MG63 (cell line): ENCODE measurements at places on chromosomes 6 and 20.

- no peak for DNase-seq
Measured at GRCh38 chr6:110786271-110786670, 29.0 kb downstream of the CDK19 start.

GRCh38 chr6:164107297-164107995 lies 692.9 kb downstream of the QKI start:
- peak; percentile 34 for DNase-seq

DNA sequence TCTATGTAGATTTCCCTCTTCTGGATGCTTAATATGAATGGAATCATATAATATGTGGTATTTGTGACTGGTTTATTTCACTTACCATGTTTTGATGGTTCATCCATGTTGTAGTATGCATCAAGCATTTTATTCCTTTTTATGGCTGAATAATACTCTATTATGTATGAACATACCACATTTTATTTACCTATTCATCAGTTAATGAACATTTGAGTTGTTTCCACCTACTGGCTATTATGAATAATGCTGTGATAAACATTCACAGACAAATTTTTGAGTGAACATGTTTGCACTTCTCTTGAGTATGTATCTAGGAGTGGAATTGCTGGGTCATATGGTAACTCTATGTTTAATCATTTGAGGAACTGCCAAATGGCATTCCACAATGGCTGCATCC lies 14.9 kb upstream of the ZNF451 start:
- DNase-seq = no peak

DNA sequence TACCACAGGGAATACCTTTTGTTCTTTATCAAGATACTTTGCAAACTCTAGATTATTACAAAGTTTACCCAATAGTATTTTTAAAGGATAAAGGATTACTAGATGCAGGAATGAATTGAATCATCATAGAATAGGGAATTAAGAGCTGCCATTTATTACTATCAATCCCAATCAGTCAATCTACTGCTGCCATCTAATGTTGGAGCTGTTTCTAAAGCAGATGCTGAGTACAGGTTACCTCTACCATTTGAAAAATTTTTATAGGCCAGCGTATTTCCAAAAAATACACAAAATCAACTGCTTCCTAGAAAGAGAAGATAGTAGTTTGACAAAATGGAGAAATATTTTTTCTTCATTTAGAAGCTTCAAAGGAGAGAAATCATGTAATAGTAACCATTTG lies 520.4 kb downstream of the ADGRB3 start:
- DNase-seq = no peak

GRCh38 chr6:92779746-92780145 lies 639.6 kb downstream of the EPHA7 start:
- DNase-seq = peak; percentile 83

- no peak for DNase-seq
Measured at GRCh38 chr6:125787791-125788190, 3.0 kb upstream of the NCOA7 start.

DNA sequence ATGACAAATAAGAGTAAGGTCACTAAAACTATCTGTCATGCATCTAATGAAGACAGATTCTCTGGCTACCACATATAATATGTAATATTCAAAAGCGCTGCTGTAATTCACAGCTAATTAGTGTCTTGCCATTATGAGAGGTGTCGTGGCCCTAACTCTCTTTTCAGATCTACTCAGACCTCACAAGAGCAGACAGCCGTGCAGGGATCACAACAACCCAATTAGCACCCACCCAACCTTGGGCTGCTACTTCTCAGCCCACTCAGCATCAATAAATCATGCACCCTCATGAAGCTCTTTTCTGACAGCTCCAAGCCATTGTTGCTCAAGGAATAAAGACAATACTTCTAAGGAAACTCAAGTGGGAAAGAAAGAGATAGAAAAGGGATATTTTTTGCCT lies 61.5 kb downstream of the FRK start:
- DNase-seq = no peak

- DNase-seq = no peak
Measured at GRCh38 chr6:30960907-30961673, 20.3 kb downstream of the MUCL3 start.

DNA sequence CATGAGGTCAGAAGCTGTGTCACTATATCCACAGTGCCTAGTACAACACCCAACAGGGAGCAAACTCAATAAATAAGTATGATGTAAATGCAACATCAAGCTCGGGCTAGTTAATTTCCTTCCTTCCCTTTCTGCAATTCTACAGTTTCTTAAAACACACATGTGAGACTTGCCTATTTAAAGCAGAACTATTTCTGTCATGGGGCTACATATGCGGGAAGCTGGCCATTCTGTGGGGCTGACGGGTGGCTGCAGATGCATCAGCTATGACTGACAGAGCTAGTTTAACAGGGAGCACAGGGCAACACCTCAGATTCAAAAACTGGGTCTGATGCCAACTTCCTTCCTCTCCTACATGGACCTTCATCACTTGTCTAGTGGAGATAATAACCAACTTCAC lies 118.1 kb upstream of the ENPP5 start:
- no peak for DNase-seq

DNA sequence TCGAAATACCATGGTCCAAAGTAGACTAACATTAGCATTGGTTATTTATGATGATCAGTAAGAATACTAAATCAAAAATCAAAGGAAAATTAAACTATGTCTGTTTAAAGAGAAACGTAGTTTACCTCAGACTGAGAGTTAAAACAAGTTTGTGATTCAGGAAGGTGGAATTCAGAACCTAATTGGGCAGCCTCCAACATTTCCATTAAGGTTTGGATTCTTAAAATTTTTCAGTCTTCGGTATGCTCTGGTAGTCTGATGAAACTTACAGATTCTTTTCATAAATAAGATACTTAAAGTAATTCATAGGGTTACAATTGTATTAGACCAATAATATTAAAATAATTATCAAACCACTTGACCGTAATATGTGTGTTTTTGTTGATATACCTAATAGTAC lies 18.6 kb downstream of the HFE start:
- no peak for DNase-seq

DNA sequence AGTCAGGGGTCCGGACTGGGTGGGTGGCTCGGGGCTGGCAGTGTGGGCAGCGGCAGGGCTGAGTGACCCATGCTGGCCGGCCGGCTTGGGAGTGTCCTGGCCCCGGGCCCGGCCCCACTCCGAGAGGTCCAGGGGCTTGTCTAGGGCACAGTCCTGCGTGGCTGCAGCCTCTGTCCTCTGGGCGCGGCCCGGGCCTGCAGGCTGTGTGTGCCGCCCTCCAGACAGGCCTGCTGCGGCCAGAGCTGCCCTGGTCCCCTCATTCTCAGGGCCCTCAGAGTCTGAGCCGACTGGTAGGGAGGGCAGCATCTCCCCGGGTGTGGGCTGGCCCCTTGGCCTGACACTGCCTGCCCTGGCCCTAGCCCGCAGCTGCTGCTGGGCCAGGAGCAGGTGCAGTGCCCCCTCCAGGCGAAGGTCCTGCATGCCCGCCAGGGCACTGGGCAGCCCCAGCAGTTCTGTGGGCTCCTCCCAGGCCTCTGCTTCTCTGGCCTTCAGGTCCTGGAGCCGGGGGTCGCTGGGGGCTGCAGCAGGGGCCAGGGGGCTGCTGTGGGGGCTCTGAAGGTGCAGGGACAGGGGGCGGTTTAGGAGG lies 6.9 kb upstream of the CABLES2 start:
- no peak for DNase-seq

GRCh38 chr6:168273441-168274036 lies 46.0 kb downstream of the DACT2 start:
- DNase-seq = no peak

- no peak for DNase-seq
Measured at GRCh38 chr6:44653761-44654218, 266.3 kb downstream of the CDC5L start.

DNA sequence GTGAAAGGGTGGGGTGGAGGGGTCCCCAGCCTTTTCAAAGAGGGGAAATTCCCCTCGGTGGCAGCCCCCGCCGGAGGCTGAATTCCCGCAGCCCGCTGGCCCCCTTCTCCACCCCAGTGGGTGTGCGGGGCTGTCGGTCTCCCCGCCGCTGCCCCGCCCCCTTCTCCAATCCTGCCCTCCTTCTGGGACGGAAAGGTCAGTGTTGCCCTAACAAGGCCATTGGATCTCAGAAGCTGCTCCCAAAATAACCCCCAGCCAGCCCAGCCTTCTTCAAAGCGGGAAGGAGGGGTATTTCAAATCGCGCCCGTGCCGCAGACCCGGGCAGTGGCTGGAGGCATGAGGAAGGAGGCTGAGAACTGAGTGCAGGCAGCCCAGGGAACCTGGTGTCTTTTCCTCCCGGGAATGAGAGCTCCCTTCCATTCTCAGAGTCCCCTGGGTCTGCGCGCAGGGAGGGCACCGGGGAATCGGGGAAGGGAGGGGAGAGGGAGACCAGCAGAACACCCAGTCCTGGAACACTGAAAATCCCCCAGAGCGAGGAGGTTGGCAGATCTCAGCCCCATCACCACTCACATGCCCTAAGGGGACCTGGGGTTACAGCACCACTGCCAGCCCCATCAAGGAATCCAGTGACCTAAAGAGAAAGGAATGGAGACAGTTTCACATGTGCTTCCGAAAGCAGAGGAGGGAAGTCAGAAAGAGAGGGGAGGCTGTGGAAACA lies at the start of gene JPH2:
JPH2 (minus strand) TSS at position 135 of the 718 bp plus-strand sequence. CDS start 483 bp downstream, outside the sequence.
- peak; percentile 91 for DNase-seq

DNA sequence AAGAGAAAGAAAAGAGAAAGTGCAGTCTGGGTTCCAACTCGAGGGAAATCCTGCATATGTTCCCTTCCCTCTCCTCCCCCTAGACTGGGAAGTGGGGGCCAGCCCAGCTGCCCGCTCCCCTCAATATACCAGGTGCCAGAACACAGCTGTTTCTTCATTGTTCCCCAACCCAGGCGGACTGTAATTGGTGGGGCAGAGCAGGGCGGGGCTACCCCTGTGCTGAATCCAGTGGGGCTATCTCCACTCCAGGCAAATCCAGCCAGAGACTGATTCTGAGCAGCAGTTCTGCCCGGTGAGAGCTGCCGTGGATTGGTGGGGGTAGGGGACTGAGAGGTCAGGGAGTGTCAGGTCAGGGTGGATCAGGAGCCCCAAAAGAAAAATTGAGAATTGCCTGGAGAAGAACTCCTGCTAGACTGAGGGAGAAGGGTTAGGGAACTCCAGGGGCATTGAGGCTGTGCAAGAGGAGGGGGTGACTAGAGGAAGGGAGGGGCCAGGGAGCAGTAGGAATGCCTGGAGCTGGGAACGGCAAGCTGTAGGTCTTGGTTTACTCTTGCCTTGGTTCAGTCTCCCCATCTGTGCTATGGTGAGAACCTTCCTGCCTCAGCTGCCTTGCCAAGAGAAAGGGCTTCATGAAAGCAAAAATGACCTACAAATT lies at the start of gene MYMX:
MYMX (plus strand) TSS at position 250 of the 655 bp plus-strand sequence. CDS start 546 bp downstream, outside the sequence.
- no peak for DNase-seq

- DNase-seq = no peak
Measured at GRCh38 chr20:22582386-22582963, 1.9 kb downstream of the FOXA2 start.

DNA sequence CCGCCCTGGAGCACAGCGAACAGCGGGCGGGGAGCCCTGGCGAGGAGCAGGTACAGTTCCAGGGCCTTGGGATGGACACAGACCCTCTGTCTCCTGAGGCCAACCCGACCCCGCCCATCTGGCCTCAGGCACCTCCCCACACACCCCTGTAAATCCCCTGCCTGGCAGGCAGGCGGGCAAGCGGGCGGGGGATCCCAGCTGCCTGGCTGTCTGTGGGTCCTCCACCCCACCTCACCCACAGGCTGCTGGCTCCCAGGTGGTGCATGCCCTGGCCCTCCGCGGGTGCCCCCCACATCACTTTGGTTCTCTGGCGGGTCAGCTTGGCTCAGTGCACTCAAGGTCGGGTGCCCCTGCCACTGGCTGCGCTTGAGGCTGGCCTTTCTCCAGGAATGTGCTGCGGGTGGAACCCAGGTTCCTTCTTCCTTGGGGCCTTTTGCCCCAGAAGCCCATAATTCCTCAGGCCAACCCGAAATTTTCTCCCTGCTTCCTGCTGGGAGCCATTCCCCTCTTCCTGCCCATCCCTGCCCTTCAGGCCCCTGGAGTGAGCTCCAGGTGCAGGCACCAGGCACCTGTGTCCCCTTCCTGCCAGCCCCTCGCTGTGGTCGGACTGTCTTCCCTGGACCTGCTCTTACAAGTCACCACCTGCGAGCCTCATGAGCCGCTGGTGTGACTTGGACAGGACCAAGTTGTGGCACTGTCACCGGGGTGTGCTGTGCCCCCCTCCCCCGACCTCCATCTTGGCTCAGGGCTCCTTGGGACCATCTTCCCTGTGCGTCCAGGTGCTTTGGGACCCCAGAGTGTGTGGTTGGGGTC lies 5.3 kb upstream of the TNFRSF6B start:
- DNase-seq = no peak

GRCh38 chr6:164142322-164142721 lies 727.8 kb downstream of the QKI start:
- no peak for DNase-seq

GRCh38 chr20:17794400-17794799 lies 94.6 kb downstream of the BANF2 start:
- DNase-seq = peak; percentile 62

- no peak for DNase-seq
Measured at GRCh38 chr6:2773449-2773848, 8.3 kb downstream of the WRNIP1 start.

GRCh38 chr6:53309059-53309900 lies 39.5 kb downstream of the ELOVL5 start:
- peak; percentile 44 for DNase-seq

DNA sequence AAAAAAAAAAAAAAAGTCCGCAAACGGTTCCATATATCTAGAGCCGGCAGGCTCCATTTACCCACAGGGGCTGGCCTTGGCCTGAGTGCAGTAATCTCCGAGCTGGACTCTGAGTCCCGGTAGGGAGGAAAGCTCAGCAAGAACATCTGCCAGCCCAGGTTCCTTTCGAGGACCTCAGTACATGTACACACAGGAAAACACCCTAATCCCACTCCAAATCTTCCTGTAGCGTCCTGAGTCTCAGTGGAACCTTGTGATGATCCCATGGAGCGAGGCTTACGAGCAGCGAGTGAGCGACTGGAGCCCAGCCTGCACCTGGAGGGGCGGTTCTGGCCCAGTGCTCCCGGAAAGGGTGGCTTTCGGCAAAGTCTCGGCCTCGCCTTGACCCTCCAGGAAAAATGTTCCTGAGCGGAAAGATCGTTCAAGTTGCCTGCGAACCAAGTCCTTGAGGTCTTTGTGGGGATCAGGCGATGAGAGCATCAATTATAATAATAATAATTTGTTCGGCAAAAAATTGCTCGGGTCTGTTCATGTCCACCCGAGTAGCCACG lies 32.1 kb downstream of the PRSS16 start:
- DNase-seq = peak; percentile 2

DNA sequence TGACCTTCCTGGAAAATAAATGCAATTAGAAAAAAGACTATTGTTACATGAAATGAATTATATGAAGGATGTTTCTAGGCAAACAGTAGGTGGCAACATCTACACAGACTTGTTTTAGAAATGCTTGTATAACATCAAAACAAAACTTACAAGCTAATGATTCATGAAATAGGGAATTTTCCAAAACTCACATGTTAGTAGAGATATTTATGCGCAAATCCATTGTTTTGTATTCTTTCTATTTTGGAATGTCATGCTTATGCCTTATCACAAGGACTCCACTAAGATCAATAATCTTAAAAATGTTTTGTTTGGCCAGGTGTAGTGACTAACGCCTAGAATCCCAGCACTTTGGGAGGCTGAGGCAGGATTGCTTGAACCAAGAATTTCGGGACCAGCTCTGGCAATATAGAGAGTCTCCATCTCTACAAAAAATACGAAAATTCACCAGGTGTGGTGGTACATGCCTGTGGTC lies 32.3 kb upstream of the LGSN start:
- no peak for DNase-seq

GRCh38 chr6:36615018-36615761 lies 21.0 kb downstream of the SRSF3 start:
- DNase-seq = peak; percentile 47

GRCh38 chr6:114096561-114097172 lies 125.7 kb upstream of the HDAC2 start:
- DNase-seq = no peak
